ENCODE measurements at places on chromosomes 3 and 15. TPM values are rescaled to one million over a fixed set of nuclear protein-coding genes. Genes with fewer than 3 reads are reported as not detected.

The CCDC33 gene
- total RNA-seq: not detected

The HMCES gene
- 32.9 TPM for total RNA-seq

The CHRM5 gene
- total RNA-seq: not detected

The DGKG gene
- 48.7 TPM for total RNA-seq

The GNAT1 gene
- not detected for total RNA-seq

The APH1B gene
- 7.7 TPM for total RNA-seq

The PYGO1 gene
- total RNA-seq: 3.1 TPM

The CAMKV gene
- total RNA-seq: not detected

The ACKR2 gene
- 1.5 TPM for total RNA-seq

The LEKR1 gene
- total RNA-seq: 0.32 TPM

The MELTF gene
- 10.8 TPM for total RNA-seq

The SPINK8 gene
- not detected for total RNA-seq

The SLC6A1 gene
- total RNA-seq: 2.1 TPM

The WNT5A gene
- 0.92 TPM for total RNA-seq

Measured in cardiac septum (tissue), 1 donor.